ENCODE measurements at places on chromosomes 4 and X.

GRCh38 chr4:16139066-16139945 lies 55.5 kb upstream of the PROM1 start:
- H3K36me3 ChIP-seq = no peaks in the 10 kb centered on the region
- H3K27ac ChIP-seq = no peak overlapping the region
- DNase-seq = no peak
- H3K27me3 ChIP-seq = no peaks in the 10 kb centered on the region
- H3K4me1 ChIP-seq = peaks cover 9% of the 10 kb centered on the region

GRCh38 chr4:111923786-111924185 lies 221.5 kb upstream of the FAM241A start:
- H3K4me1 ChIP-seq = no peaks in the 10 kb centered on the region
- H3K4me3 ChIP-seq = no peak overlapping the region
- no peaks in the 10 kb centered on the region for H3K27me3 ChIP-seq

- H3K36me3 ChIP-seq = no peaks in the 10 kb centered on the region
- H3K27me3 ChIP-seq = no peaks in the 10 kb centered on the region
- no peaks in the 10 kb centered on the region for H3K4me1 ChIP-seq
- no peak for DNase-seq
- no peak overlapping the region for H3K27ac ChIP-seq
Observed at GRCh38 chr4:82508806-82509428, 52.9 kb downstream of the TMEM150C start.

DNA sequence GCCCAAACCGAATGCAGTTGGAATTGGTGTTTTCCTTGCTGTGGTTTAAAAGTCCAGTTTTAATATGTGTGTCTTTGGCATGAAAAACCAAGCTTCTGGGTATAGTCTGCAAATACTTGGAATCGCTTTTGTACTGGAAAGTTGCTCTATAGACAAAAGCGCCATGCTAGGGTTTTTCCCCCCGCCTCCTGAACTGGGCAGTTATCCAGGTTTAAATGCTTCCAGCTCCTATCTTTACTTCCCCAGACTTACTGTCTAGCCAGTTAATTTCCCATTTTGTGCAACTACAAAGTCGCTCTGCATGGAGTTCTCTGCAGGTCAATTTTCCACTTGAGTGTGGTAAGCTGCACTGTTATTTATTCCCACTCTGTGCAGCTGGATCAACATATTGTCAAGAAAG lies 2.7 kb downstream of the RASL11B start:
- H3K27me3 ChIP-seq = no peaks in the 10 kb centered on the region
- peaks cover 34% of the 10 kb centered on the region for H3K4me1 ChIP-seq
- no peak for DNase-seq
- peak overlapping the region; percentile 68 for H3K27ac ChIP-seq

GRCh38 chr4:25157081-25157480 lies 3.2 kb downstream of the SEPSECS start:
- no peak for DNase-seq
- H3K4me1 ChIP-seq = peaks cover 8% of the 10 kb centered on the region
- no peaks in the 10 kb centered on the region for H3K36me3 ChIP-seq
- no peak overlapping the region for H3K27ac ChIP-seq
- no peaks in the 10 kb centered on the region for H3K27me3 ChIP-seq
- no peak overlapping the region for H3K4me3 ChIP-seq

All from ascending aorta (tissue), 2 donors.